Skeletal muscle tissue (tissue), 5 donors: ENCODE measurements at places on chromosomes 4 and X. TPM values are rescaled to one million over a fixed set of nuclear protein-coding genes. Genes with fewer than 3 reads are reported as not detected.

Gene TAF7L
- total RNA-seq = not detected

Gene TMEM271
- not detected for total RNA-seq

Gene SLC16A2
- total RNA-seq = 12.5 TPM

Gene DCAF12L1
- 2.6 TPM for total RNA-seq

Gene AWAT2
- total RNA-seq = not detected

Gene PAGE1
- not detected for total RNA-seq

Gene PARM1
- total RNA-seq = 28.7 TPM

Gene IGFBP7
- 66.8 TPM for total RNA-seq

Gene PPARGC1A
- 12.5 TPM for total RNA-seq

Gene MCF2
- 0.52 TPM for total RNA-seq

Gene ODAPH
- total RNA-seq = not detected

Gene NAA15
- 18.8 TPM for total RNA-seq

Gene CHRNA9
- total RNA-seq = not detected

Gene CSN1S1
- total RNA-seq = not detected

Gene VCX3A
- total RNA-seq = not detected

Gene USO1
- total RNA-seq = 135 TPM

Gene IL13RA1
- total RNA-seq = 26.1 TPM

Gene ANOS1
- 13.0 TPM for total RNA-seq

Gene TSPAN5
- total RNA-seq = 11.0 TPM

Gene C4orf51
- total RNA-seq = not detected

Gene RGN
- total RNA-seq = 3.1 TPM

Gene CXCL6
- total RNA-seq = not detected

Gene SCD5
- total RNA-seq = 9.4 TPM

Gene ENPEP
- 9.9 TPM for total RNA-seq

Gene FGA
- 3.7 TPM for total RNA-seq

Gene AADAT
- 2.1 TPM for total RNA-seq

Gene TEX13D
- total RNA-seq = not detected

Gene CT55
- not detected for total RNA-seq

Gene ENAM
- total RNA-seq = 2.1 TPM

Gene PNMA6E
- total RNA-seq = not detected

Gene ARX
- 0.52 TPM for total RNA-seq

Gene GIMD1
- not detected for total RNA-seq

Gene ADGRG4
- total RNA-seq = under 0.01 TPM

Gene TSPAN7
- 25.6 TPM for total RNA-seq

Gene C4orf46
- 16.2 TPM for total RNA-seq

Gene CCSER1
- 1.0 TPM for total RNA-seq
